CD4-positive, CD25-positive, alpha-beta regulatory T cell (primary cell): ENCODE measurements at places on chromosomes 7 and 10.
A peak's percentile ranks its signal among the peaks of the same experiment; 100 is the strongest.

- no peak for DNase-seq
These were observed 145.3 kb downstream of the GLI3 start for GRCh38 chr7:42091461-42092291.

GRCh38 chr10:17238445-17239291 is 10.6 kb downstream of the VIM start:
- DNase-seq: no peak

- DNase-seq: no peak
These were observed 2.4 kb upstream of the FGFR2 start for GRCh38 chr10:121600611-121601010.

DNA sequence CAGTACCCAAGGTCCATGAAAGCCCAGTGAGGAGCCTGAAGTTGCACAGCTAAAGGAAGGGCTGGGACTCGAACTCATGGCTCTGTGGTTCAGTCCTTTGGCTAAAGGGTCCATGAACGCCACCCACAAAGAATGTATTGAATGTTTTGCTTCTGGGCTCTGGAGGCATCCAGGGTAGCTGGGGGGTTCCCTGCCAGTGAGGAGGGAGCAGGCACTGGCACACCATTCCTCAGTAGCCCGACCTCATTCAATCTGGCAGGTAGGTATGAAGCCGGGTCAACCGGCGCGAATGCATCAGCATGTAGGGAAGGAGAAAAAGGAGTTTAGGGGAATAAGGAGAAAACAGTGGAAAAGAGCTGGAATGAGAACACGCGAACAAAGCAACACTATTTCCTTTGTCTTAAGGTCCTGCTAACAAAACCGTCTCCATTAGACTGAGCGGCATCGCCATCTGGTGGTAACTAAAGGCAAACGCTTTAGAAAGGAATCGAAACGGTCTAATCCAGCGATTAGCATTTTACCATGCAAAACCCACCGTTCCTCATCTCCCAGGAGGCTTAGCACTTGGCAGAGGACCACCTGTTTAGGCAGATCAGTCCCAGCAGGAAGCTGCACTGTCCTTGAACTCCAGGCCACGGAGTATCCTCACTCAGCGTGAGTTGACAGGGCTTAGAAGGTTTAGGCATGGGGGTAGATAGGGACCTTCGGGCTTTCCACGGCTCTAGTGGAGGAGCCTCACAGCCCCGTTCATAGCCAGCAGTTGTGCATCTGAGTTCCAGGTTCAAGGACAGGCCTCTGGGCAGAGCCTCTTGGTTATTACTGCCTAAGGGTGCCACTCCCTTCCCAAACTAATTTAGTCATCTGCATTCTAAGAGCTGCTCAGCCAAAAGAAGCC is 122.8 kb downstream of the UBE2H start:
- peak; percentile 28 for DNase-seq

DNA sequence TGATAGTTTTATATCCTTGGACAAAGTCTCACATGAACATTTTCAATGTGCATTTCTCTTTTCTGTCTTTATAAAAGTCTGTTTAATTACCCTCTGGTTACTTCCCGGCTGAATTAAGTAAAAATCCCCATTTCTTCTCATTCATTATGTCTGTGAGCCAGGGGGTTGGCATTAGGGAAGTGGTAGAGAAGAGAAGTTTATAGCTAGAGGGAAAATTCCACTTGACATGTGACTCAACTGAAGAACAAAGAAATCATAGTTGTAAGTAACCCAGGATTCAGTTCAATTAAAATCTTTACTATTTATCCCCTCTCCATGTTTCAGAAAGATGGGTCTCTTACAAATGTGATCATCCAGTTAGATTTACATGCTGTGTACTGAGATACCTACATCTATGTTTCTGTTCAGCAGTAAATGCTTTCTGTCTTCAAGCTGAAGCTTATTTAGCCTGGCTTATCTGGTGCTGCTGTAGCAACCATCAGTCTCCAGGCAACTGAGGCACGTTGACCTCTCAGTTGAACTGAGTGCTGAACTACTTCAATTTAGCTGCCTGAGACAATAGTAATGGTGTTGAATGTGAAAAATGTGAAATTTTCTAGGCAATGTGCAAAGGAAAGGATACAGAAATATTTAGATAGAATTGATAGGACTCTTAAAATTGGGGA is 181.6 kb downstream of the MLLT10 start:
- no peak for DNase-seq

DNA sequence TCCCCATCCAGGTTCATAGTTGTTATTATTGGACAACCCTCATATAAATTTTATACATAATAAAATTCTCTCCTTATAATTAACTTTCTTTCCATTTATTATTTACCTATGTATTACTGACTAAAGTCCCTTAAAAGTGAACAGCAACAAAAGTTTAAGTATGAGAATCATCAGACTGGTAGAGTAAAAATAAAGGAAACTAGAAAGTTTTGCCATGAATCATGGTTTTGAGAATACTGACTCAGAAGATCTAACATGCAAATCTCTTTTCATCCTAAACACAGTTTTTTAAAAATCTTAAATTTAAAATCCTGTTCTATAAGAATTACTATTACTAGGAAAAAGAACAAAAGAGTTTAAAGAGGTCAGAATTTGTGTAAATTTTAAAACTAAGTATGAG is 32.1 kb downstream of the HERC4 start:
- DNase-seq: no peak

GRCh38 chr7:90412458-90413184 is 9.4 kb downstream of the CLDN12 start:
- DNase-seq: peak; percentile 30

GRCh38 chr7:6533893-6534495 is 17.3 kb downstream of the GRID2IP start:
- DNase-seq: no peak
